ENCODE measurements at places on chromosomes 3 and 15. TPM values are rescaled to one million over a fixed set of nuclear protein-coding genes. Genes with fewer than 3 reads are reported as not detected.
A peak's percentile ranks its signal among the peaks of the same experiment; 100 is the strongest.

The CD276 gene
- total RNA-seq, result 27.2 TPM

GRCh38 chr3:50616003-50616769 is 765 bp upstream of the MAPKAPK3 start:
- DNase-seq, result peak; percentile 86

- DNase-seq, result peak; percentile 64
Observed at GRCh38 chr3:36904641-36905040, 40.2 kb downstream of the TRANK1 start.

DNA sequence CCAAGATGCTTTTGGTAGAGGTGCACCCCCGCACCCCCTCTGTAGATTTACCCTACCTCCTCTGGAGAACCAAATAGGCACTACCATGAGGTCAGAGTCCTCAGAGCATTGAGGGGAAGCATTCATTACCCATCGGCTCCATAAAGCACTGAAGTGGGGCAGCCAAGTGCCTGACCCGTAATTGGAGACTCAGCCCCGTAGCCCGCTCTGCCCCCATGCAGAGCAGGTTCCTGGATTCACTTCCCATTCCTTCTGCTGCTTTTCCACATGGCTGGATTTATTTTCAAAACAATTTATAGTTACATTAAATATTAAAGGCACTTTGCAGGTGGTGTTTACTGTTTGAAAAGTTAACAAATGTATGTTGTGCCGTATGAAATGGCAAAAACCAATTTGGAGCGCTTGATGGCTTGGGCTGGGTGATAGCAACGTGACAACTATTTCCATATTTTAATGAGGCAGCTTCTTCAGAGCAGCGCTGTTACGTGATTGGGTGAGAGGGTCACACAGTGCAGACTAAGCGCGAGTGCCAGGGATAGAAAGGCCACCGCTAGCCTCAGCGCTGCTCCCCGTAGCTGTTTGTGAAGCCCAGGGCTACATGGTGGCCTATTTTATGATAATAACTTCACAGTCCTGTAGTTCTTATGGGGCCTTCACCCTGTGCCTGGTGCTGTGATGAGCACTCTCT is 373.8 kb upstream of the PROK2 start:
- no peak for DNase-seq

The CCRL2 gene
- not detected for total RNA-seq
